ENCODE measurements at places on chromosomes 2 and 18. TPM values are rescaled to one million over a fixed set of nuclear protein-coding genes. Genes with fewer than 3 reads are reported as not detected.

DNA sequence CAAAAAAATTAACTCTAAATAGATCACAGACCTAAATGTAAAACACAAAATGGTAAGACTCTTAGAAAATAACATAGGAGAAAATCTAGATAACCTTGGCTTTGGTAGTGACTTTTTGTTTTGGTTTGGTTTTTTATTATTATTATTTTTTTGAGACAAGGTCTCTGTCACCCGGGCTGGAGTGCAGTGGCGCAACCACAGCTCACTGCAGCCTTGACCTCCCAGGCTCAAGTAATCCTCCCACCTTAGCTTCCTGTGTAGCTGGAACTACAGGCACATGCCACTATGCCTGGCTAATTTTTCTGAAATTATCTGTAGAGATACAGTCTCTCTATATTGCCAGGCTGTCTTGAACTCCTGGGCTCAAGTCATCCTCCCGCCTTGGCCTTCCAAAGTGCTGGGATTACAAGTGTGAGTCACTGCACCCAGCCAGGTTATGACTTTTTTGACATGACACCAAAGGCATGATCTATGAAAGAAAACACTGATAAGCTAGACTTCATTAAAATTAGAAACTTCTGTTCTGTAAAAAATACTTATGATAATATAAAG lies 88.0 kb downstream of the HNRNPLL start:
- DNase-seq = no peak
- H3K27me3 ChIP-seq = peaks cover 7% of the 10 kb centered on the region
- H3K27ac ChIP-seq = no peak overlapping the region
- H3K4me3 ChIP-seq = no peak overlapping the region
- no peaks in the 10 kb centered on the region for H3K4me1 ChIP-seq

- no peak for DNase-seq
- H3K4me3 ChIP-seq = no peak overlapping the region
- H3K4me1 ChIP-seq = no peaks in the 10 kb centered on the region
- no peaks in the 10 kb centered on the region for H3K27me3 ChIP-seq
- no peaks in the 10 kb centered on the region for H3K36me3 ChIP-seq
Measured at GRCh38 chr18:9354256-9354655, 19.7 kb downstream of the TWSG1 start.

- peaks cover 34% of the 10 kb centered on the region for H3K27me3 ChIP-seq
- no peak overlapping the region for H3K4me3 ChIP-seq
- H3K4me1 ChIP-seq = peaks cover 8% of the 10 kb centered on the region
- no peaks in the 10 kb centered on the region for H3K36me3 ChIP-seq
- DNase-seq = no peak
Measured at GRCh38 chr2:176103194-176103593, 3.6 kb downstream of the HOXD12 start.

DNA sequence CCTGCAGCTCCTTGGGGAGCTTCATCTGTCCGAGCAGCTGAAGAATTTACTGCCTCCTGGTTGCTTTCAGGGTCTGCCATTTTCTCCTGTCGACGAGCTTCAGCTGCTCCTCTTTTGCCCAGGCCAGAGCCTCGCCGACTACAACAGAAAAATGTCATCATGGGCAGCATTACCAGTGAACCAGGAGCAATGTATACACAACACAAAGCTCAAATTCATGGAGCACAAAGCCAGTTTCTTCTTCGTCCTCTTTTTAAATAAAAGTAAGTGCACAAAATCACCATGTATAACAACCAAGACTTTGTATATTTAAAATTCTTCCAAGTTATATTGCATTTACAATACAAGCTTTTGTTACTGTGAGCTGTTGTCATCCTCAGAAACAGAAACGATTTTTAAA lies 85.0 kb downstream of the TRIP12 start:
- H3K4me3 ChIP-seq = peak overlapping the region; percentile 75
- peaks cover 18% of the 10 kb centered on the region for H3K36me3 ChIP-seq
- H3K27ac ChIP-seq = peak overlapping the region; percentile 62

DNA sequence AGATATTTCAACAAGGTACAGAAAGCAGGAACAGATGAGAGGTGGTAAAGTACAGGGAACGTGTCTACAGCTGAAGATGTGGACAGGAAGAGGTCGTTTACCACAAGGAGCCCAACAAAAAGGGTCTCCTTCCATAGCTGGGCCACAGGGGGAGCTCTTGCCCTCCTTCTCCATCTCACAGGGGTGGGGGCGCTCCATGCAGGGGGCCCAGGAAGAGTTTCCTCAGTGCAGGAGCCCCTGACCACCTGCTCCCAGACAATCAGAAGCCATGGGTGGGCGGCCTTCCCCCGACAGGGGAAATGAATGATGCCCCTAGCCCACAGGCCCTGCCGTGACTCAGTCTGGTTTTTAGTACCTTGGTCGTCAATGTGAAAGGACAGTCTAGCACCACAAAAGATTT lies 163.6 kb upstream of the ZNF516 start:
- peaks cover 18% of the 10 kb centered on the region for H3K27me3 ChIP-seq
- peak; percentile 28 for DNase-seq
- H3K27ac ChIP-seq = no peak overlapping the region
- H3K4me3 ChIP-seq = no peak overlapping the region

Gene MLPH
- total RNA-seq = 0.47 TPM
